ENCODE measurements at places on chromosomes 2 and 18.

- no peak for DNase-seq
Observed at GRCh38 chr2:240208631-240209211, 68.3 kb upstream of the OTOS start.

DNA sequence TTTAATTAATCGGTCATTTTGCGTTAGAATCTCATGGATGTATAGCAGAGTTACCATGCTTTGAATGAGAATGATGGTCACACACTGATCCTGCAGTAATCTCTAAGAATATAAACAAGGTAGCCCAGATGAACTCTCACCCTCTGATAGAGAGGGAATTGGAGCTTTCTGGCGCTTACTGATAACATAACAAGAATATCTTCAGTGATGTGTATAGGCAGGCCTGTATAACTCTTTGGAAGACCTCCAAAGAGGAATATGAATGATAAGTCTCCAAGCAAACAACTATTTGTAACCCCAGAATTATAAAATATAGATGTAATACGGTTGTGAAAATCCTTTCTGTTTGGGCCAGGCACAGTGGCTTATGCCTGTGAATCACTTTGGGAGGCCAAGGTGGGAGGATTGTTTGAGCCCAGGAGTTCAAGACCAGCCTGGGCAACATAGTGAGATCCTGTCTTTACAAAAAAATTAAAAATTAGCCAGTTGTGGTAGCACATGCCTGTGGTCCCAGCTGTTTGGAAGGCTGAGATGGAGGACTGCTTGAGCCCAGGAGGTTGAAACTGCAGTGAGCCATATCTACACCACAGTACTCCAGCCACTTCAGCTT is 52.5 kb upstream of the LTBP1 start:
- no peak for DNase-seq

GRCh38 chr2:41922177-41922576 is 125.6 kb upstream of the PKDCC start:
- DNase-seq, result no peak

DNA sequence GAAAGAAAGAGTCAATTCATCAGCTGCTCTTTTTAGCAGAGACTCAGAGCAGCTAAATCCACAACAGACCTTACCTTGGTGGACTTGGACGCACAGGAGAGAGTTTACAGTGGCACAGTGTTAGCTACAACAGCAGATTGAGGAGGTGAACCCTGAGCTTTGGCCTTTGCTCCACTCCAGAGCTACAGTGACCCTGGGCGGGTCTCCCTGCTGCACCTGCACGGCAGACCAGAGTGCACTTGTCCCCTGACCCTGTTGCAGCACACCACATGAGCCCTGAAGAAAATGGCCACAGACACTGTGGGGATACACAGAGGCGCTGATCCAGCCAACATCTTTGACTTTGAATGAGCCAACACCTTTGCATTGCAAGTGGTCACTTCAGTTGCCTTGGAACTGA is 11.0 kb downstream of the SLC19A3 start:
- no peak for DNase-seq

DNA sequence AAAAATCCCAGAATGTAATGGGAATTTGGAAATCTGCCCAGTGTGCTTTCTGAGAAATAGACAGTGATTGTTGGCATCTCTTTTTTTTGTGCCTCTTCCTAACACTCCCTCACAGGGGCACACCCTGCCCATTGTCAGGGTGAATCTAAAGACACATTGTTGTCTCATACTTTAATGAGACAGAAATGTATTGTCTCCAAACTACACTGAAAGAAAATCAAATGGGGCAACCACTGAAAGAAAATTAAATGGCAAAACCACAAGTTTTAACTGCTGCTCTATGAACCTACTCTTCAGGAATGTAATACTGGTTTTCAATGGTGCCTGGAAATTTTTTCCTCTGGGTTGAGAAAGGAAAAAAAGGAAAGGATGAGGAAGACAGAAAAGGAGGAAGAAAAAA is 43.2 kb upstream of the GLS start:
- DNase-seq, result no peak

DNA sequence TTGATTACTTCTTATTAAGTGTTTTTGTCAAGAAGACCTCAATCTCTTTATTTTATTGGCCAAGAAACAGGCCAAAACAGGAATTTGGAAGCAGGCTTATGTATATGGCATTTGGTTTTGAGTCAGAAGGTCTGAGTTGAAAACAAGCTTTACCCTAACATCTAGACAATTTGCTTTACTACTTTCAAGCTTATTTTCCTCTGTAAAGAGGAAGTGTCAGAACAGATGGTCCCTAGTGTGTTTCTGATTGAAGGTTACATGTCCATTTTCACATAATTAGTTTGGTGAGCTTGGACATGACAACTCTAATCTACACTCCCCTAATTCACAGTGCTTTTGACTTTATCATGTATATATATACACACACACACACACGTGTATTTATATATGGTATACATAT is 19.8 kb upstream of the MAP4K4 start:
- DNase-seq, result no peak

GRCh38 chr2:3113122-3113521 is 264.5 kb downstream of the EIPR1 start:
- DNase-seq, result no peak

DNA sequence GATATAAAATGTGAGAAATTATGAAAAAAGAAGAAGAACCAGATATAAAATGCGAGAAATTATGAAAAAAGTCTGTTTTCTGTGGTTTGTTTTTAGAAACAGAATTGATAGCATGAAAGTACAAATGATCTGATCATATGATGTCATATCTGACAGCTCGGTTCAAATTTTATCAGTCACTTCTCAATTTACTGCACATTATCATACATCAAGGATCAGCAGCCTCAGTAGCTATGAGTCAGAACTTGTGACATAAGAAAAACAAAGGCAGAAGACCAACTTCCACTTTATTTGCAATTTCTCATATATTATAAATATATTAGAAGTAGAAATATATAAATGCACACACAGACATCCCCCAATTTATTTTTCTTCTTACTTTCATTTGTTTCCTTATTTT is 634.0 kb downstream of the LRP1B start:
- DNase-seq, result no peak

- DNase-seq, result no peak
Observed at GRCh38 chr2:172888714-172889669, 153.3 kb downstream of the RAPGEF4 start.

DNA sequence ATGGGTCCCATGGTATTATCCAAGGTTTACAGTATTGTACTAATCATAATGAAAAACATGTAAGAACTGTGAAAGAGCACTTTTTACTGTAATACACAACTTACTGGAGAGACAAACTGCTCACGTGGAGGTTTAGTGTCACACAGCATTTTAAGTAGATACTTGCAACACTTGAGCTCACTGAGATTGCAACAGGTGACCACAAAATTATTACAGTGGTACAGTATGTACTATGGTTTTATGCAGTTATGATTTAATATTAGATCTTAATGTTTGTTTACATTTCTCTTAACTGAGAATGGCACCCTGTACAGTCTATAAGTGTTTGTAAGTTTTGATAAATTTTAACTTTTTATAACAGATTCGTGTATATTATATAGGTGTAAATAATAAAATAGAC is 118.6 kb upstream of the SKOR2 start:
- DNase-seq, result no peak

DNA sequence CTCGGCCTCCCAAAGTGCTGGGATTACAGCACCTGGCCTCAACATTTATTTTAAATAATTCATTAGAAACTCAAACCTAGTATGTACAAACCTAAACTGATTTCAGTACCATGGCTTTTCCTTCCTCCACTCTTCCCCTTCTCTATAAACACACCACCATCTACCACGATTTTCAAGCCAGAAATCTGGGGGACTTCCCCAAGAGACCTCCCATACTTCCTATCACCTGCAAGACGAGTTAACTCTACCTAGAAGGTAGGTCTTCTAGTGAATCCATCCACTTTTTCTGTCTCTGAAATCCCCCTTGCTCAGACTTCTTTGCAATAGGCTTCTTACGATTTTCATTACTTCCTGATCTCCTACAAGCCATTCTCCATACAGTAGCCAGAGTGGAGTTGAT is 7.7 kb upstream of the FAM117B start:
- DNase-seq, result no peak

- no peak for DNase-seq
Observed at GRCh38 chr18:51195451-51196117, 1.9 kb downstream of the MEX3C start.

DNA sequence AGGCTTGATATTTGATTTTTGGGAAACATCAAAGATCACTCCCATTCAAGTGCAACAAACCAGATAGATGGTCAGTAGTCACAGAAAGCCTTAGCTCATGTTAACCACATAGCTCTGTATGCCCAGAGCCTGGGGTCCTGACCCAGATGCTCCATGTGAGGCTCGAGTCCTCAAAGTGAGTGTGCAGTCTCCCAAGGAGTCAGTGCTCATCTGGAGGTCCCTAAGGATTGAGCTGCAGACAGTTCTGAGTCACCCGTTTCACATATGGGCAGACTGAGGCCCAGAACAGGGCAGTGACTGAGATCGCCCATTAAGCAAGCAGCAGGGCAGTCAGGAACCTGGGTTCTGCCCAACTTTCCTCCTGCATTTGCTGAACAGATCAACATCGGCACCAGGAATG is 9.2 kb downstream of the TMEM37 start:
- no peak for DNase-seq

- no peak for DNase-seq
Observed at GRCh38 chr2:69353360-69353759, 33.7 kb downstream of the GFPT1 start.

GRCh38 chr2:53896864-53897263 is 37.1 kb upstream of the GPR75 start:
- no peak for DNase-seq

DNA sequence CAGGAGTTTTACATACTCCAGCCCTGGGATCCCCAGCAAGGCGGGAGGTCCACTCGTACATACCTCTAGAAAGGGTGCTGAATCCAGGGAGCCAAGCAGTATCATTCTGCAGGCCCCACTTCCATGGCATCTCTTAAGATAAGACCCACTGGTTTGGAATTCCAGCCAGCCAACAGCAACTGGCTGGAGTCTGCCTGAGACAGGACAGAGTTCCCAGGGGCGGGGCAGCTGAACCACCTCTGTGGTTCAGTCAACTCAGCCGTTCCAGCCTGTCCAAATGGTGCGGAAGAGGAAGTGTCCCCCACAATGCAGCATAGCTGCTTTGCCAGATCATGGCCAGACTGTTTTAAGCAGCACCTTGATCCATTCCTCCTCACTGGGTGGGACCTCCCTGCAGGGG is 33.2 kb downstream of the ZNF892 start:
- DNase-seq, result no peak

- no peak for DNase-seq
Observed at GRCh38 chr2:235194351-235194750, 242.5 kb downstream of the SH3BP4 start.
